Bronchial epithelial cell (primary cell): ENCODE measurements at places on chromosomes 16 and 17. TPM values are rescaled to one million over a fixed set of nuclear protein-coding genes. Genes with fewer than 3 reads are reported as not detected.

DNA sequence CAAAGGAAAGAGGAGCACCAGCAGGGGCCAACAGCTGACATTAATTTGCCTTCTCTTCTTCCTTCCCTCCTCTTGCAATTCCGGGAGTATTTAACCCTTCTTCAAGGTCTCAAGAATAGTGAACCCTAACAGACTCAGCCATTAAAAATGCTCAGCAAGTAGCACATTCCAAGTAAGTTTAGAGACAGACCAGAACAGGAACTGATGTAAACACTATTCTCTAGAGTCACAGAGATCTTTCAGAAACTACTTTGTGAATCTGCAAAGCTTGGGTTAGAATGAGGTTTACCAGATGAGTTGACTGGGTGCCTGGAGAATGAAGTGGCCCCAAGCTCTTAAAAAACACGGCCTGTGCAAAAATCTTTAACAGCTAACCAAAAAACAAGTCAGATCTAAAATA lies 50.9 kb downstream of the TEX2 start:
- no peak for DNase-seq

GRCh38 chr17:77834170-77835115 lies 124.1 kb upstream of the TNRC6C start:
- peak; percentile 52 for DNase-seq

The COPS3 gene
- 68.6 and 87.4 TPM in 2 replicates for total RNA-seq

DNA sequence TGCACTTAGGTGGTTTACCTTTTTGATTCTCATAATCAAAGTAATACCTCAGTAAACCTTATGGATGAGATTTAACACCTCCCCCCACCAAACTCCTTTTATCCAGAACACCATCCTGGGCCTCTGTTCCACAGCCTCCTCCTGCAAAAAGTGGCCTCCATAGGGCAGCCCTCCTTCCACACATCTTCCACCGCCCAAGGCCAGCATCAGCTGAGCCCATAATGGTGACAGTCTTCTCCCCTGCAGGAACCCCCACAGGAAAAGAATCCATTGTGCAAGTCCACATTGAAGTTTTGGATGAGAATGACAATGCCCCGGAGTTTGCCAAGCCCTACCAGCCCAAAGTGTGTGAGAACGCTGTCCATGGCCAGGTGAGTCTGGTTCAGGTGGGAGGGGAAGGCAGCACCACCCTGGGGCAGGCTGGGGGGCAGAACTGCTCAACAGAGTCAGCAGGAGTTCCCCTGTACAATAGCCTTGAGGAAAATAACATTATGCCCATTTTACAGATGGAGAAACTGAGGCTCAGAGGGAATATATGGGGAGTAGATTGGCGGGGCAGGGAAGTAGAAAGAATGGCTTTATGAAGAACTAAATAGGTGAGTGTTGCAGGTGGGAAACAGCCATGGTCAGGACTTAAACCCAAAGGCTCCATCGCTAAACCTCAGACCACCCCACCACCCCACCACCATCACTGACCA lies 29.2 kb upstream of the BEAN1 start:
- no peak for DNase-seq

The SECTM1 gene
- total RNA-seq: 1.3 and 3.7 TPM in 2 replicates

The AOC2 gene
- 0.79 and 1.0 TPM in 2 replicates for total RNA-seq

DNA sequence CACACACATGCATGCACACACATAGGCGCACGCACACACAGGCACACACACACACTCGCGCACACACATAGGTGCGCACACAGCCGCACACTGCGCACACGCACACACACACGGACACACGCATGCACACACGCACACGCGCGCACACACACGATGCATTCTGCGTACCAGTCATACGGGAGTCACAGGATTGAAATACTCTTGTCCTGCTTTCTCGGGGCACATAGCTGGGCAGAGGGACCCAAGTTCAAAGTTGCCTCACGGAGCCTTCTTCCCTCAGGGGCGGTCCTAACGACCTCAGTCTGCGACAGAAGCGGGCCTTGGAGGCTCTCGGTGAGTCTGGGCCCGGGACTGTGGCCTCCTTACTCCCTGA lies 56.0 kb downstream of the MRM1 start:
- no peak for DNase-seq

- peak; percentile 47 for DNase-seq
Observed at GRCh38 chr17:45225051-45225700, 3.5 kb downstream of the FMNL1 start.

GRCh38 chr16:22311520-22311919 lies 14.3 kb downstream of the POLR3E start:
- DNase-seq: no peak

DNA sequence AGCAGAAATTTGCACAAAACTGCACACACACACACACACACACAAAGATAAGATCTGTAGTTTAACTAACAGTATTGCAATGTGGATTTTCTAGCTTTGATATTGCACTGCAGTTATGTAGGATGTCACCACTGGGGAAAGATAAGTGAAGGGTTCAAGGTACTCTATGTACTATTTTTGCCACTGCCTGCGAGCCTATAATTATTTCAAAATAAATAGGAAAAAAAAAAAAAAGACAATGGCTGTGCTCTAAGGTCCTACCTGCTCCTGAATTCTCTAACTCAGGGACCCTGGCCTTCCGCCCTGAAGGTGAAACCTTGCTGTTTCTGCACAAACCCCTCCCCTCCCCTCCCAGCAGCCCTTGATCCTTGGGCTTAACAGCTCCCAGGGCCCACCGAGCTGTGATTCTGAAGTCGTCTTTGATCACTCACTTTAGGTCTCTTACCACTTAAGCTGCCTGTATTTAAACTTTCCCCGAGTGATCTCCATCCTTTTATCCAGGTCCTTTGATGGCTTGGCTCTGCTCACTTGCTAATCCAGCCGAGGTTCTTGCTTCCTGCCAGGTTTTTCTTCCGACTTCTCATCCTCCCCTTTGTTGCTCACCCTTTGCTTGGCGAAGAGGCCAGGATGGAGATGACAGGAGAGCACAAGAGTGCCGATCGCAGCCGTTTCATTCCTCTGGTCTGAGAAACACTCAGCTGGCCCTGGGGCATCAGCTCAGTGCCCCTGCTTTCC lies 37.7 kb downstream of the TMEM114 start:
- DNase-seq: no peak

DNA sequence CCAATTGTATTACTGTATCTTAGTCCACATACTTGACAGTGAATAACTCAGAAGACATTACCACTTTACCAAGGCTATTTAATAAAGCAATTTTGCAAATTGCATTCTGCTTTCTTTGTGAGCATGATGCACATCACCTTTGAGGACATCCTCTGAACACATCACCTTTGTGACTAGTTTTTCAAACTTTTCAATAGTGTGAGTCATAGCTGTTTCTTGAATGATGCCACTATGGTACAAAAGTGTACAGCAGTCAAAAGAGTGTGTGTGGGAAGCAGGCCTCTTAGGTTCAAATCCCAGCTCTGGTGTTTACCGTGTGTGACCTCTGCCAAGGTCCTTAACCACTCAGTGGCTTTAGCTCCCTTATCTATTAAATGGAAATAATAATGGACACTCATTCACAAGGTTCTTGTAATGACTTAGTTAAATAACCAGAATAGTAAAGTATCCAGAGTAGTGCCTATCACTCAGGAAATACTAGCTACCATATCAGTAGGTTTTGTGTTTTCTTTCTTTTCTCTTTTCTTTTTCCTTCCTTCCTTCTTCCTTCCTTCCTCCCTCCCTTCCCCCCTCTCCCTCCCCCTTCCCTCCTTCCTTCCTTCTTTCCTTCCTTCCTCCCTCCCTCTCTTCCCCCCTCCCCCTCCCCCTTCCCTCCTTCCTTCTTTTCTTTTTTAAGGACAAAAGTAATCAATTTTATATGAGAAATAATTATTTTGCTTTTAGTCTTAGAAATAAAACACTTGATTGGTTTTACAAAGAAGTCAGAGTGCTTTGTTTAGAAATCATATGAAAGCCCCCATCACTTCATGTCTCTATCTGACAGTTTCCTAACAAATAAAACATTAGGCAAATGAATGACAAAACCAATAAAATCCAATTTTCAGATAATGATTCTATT lies 178.9 kb downstream of the MYO1D start:
- peak; percentile 69 for DNase-seq

The MMD gene
- total RNA-seq: 6.3 and 8.3 TPM in 2 replicates

DNA sequence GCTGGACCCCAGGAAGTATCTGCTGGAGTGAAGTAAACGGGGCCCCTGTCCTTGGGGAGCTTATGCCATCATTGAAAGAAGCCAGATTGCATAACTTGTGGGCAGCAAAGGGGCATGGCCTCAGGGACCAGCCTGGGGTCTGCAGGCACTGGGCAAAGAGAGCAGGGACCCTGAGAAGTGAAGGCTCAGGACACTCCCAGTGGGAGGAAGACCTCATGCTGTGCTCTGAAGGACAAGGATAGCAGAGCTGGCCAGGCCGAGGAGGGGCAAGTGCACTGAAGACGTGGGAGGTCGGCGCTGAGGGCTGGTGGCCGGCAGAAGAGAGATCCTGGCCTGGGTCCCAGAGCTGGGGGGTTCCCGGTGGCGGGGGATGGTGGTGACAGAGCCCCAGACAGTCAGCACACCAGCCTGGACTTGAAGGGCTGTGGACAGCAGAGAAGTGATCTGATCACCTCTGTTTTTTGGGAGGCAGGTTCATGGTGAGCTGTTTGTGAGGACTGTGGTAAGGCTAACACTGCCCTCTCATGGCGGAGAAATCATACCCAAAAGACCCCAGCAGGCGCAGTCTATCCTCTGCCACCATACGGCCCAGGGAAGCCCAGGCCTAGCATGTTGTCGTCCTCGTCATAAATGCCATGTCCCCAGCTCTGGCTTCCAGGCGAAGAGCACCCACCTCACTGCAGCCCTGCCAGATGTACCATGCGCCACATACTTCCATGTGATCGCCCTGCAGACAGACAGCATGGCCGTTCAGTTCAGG lies 7.1 kb upstream of the CNP start:
- DNase-seq: peak; percentile 39

DNA sequence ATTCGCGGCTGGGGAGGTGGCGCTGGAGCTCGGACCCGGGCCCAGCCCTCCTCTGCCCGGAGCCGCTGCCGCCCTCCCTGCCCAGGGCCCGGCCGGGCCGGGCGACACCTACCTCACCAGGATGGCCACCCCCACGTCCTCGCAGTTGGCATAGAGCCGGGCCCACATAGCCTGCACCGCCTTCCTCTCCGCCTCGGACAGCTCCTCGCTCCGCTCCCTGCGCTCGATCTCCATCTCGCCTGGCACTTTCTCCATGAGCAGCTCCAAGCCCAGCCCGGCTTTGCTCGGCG lies 276 bp downstream of the CYGB start:
- DNase-seq: no peak

The TUBG2 gene
- 5.3 and 6.7 TPM in 2 replicates for total RNA-seq
